ENCODE measurements at places on chromosomes 7 and 10. TPM values are rescaled to one million over a fixed set of nuclear protein-coding genes. Genes with fewer than 3 reads are reported as not detected.
A peak's percentile ranks its signal among the peaks of the same experiment; 100 is the strongest.

GRCh38 chr7:47512481-47513176 lies 69.3 kb downstream of the TNS3 start:
- no peak for DNase-seq

- no peak for DNase-seq
Measured at GRCh38 chr10:35412003-35412723, 75.9 kb downstream of the CCNY start.

DNA sequence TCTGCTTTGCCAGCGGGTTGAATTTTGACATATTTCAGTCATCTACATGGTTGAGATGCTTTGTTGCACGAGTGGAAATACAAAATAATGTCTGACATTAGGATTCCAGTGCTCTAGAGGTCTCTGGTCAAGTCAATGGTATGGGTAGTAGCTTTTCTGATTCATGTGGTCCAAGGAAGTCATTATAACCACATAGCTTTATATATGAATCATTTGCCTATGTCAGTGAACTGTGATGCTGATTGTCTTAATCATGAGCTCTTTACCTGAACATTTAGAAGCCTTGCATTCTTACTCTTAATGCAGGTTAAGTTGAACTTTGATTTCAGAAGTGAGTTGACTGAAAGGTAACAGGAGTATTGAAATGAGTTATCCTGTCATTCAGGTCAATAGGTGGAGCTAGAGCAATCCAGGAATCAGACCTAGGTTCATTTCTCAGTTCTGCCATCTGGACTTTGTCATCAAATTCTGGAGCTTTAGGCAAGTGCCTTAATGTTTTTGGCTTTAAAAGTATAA lies 3.3 kb downstream of the MAPK8 start:
- DNase-seq, result no peak

DNA sequence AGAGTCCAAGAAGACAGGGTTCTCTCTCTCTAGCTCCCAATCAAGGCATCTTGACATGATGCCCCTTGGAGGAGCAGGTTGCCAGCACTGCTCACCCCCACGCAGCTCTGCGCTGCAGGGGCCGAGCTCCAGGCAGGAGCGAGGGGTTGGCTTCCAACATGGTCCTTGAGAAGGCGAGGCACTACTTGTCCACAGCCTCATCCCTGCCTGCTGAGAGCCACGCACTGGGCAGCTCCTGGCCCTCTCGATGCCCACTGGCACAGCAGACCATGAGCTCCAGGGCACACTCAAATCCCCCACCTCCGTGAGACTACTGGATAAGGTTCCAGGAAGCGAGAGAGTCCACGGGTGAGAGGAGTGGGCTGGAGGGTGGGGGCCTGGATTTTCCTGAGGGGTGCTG lies 31.1 kb downstream of the RAMP3 start:
- no peak for DNase-seq

GRCh38 chr7:108293149-108293612 lies 163.0 kb upstream of the LAMB4 start:
- DNase-seq, result no peak

Gene PANK1
- 7.6 TPM for total RNA-seq

DNA sequence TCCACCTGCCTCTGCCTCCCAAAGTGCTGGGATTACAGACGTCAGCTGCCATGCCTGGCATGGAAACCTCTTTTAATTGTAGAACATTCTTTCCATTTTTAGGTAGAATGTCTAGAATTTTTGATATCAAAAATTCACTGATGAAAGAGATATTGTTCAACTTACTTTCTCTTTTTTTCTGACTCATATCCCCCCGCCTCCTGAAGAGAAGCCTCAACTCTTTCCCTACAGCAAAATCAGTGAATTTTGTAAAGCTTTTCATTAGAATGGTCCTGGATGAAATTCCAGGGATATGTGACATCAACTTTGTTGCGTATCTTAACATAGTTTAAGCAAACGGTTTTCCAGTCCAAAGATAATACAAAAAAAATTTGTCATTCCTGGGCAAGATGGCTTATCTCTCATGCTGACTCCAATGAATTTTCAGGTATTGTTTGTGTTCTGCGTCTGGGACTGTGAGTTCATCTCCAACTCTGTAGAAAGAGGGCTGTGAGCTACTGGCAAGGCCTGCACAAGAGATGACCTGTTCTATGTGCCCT lies 256.8 kb downstream of the BMPER start:
- DNase-seq, result no peak

DNA sequence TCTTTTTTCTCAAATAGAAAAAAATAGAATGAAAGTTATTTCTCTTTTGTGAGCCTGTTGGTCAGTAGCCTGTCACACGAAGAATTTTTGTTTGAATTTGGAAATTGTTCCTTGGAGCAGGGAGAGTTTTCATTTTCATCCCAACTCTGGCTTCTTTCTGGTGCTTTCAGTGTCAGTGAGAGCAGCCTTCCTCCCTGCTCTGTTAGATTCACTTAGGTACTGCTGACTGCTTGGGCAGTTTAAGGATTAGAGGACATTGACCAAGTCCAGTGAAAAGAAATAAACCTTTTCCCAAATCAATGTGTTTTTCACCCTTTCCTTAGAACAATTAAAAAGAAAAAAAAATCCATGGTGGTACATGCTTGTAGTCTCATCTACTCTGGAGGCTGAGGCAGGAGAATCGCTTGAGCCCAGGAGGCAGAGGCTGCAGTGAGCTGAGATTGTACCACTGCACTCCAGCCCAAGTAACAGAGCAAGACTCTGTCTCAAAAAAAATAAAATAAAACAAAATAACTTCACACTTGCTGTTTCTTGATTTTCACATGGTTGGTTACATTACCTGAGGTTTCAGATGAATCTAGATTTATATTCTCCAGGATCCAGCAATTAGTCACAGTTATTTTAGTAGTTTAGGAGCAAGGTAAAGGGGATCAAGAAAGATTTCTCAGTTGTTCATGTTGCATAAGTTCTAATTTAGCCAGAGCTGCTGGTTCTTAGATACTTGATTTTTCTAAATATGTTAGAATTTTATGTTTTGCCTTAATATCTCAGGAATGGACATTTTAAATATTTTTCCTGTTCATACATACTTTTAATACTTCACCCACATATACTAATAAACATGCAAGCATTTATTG lies 63.1 kb downstream of the ZNRF2 start:
- no peak for DNase-seq

DNA sequence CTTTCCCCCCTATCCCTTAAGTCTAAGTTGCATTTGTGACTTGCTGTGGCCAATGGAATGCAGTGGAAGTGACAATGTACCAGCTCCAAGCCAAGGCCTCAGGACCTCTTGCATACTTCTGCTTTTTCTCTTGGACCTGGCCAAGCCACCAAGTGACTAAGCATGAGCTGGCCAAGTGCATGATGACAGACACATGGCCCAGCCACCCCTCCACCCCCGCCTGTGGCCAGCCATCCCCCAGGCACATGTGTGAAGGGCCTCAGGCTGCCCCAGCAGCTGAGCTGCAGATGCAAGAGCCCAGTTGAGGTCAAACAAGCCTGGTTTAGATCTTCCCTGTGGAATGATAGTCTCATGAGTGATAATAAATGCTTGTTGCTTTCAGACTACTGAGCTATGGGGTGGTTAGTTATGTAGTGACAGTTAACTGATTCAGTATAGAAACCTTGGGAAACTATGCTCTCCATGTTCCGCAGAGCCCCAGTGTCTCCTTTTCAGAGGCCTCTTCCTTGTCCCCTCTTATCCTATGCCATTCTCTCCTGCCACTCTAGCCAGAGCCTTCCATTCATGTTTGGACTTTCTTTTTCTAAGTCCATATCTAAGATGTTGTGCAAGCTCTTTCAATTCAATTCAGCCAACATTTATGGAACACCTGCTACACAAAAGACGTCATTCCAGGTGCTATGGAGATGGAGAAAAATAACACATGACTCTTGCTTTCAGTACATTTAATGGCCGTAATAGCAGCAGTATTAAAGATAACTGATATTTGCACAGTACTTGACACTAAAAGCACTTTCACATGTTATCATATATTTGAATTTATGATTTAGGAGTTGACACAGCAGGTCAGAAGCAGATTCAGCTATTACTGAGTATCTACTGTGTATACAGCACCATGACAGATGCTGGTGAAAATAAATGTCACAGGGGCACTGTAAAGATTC lies 55.5 kb upstream of the LOXL4 start:
- peak; percentile 77 for DNase-seq

DNA sequence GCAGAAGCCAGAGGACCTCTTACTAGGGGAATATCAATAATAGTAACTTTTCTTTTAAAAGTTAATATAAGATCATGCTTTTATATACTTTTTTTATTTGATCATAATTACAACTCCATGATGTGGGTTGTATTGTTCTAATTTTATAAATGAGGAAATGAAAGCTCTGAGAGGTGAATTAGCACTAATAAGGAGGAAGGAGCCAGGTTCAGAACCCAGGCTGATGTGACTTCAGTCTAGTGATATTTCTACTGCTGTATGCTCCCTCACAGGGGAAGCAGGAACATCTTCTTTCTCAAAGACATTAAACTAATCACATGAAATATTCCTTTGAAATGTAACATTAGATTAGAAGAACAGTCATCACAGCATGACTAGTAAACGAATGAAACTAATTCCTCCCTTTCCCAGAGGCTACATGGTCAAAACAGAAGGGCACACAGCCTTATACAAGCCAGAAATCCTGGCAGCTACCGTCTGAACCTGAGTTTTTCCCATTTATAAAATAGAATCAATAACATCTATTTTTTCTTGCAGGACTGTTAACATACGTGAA lies 81.4 kb upstream of the GJD4 start:
- no peak for DNase-seq

GRCh38 chr7:129851174-129851573 lies 101.6 kb downstream of the UBE2H start:
- DNase-seq, result no peak

DNA sequence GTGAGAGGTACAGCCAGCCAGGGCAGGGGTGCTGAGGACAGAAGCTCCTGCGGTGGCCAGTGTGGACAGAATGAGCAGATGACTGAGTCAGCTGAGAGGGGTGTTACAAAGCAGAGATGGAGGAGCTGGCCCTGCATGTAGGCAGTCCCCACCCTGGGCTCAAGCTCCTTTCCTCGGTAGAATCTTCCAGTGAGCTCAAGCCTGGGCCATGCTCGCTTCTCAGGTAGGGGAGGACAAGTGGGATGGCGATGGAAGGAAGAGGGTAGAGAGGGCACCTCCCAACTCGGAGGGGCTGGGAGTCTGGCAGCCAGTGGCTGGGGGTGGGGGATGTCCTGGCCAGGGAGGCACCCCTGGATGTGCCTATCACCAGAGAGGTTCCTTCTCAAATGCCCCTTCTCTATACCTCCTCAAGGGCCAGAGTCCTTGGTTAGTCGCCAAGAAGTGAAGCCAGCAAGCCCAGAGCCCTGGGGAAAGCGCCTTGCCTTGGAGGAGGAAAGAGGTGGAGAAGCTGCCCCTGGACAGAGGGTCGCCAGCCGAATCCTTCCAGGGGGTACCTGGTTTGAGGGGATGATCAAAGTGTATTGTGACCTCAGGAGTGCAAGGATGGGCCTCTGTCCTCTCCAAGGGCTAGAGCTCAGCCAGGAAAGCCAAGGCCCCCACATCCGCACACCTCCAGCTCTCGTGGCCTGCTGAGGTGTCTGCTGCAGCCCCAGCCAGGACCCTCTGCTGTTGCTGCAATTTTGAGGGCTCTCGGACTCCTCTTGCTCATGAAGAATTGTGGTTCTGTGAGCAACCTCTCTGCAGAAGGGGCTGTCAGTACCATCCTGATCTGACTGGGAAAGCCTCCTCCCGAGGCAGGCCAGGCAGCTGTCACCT lies 88.6 kb upstream of the MACROH2A2 start:
- DNase-seq, result no peak

- DNase-seq, result peak; percentile 59
Measured at GRCh38 chr10:129694691-129695243, 227.7 kb downstream of the MGMT start.

DNA sequence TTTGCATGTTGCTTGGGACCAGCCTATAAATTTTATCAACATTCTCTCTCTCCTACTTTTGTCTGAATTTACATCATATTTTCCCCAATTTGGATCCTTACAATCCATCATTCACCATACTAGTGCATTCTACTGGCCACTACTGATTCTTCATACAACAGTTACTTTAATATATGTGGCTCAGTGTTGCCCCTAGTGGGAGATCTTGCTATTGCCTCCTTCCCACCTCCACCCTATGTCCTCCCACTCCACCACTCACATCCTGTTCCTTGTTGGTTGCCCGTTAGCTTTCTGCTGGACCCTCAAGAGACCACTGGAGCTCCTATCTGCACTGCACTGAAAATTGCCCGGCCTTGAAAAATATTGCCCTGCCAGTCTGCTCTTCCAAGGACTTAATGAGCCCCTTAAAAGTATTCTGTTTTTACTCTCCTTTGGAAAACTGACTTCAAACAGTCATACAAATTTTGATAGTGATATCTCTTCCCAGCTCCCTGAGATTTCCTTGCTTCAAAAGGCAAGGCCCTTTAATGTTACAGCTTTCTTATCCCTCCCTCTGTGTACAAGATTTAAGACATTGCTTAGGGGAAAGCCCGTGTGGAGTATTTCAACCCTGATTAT lies 243.2 kb upstream of the TMEM229A start:
- DNase-seq, result no peak

GRCh38 chr10:31362023-31362641 lies 43.1 kb downstream of the ZEB1 start:
- no peak for DNase-seq

DNA sequence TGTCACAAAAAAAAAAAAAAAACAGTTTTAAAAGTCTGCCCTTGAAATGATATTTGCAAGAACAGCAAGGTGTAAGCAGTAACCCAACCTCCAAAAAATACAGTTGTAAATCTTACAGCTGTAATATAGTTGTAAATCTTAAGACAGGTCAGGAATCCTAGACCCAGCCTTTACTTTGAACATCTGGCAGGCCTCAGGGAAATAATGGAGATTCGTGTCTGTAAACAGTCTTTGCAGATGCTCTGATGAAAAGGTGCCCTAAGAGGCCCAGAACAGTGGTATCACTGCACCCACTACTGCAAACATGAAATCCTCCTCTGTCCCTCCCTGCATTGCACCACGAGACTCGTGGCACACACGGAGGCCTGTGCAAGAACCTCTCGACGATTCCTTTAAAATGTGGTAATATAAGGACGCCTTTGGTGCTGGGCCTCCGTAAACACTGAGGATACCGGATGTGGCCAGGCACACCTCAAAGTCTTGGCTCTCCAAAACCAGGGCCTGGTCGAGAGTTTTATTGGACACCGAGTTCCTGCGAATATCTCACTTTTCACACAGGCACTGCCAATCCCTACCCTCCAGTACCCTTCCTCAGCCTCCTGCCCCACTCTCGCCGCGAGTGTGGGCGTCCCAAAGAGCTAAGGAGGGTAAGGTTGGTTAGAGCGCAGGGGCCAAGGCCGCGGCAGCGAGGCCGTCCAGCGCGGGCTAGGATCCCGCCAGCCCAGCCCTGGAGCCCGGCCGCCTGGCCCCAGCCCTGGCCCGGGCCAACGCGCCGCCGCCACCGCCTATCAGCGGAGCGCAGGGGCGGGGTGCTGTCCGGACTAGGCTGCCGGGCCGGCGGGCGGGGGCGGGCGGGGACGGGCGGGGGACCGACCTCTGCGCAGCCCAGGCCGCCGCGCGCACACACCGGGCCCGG lies at the start of gene REEP3:
REEP3 (plus strand) TSS at position 902 of the 916 bp plus-strand sequence. CDS start 145 bp downstream, outside the sequence.
- peak; percentile 82 for DNase-seq

DNA sequence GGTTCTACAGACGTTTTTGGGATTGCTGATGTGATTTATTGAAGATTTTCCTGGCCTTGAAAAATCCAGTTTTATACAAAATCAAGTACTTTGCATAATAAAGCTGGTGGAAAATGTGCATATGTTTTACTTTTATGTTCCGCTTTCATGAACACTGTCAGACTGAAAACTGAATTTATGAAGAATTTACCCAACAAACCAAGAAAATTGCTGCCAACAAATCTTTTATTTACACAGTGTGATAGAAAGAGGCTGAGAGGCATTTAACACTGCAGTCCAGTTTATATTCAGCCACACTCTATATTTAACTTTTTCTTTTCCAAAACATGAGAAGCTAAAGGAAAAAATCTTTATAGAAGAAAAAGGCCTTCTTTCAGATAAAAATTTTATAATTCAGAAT lies 35.4 kb upstream of the RSU1 start:
- no peak for DNase-seq

Data from left cardiac atrium (tissue), 4 donors.